ENCODE measurements at places on chromosomes 2 and 18. TPM values are rescaled to one million over a fixed set of nuclear protein-coding genes. Genes with fewer than 3 reads are reported as not detected.

TMEM198 gene
- total RNA-seq: under 0.01 TPM

RAB6C gene
- not detected for total RNA-seq

POTEJ gene
- not detected for total RNA-seq

WIPF1 gene
- 1.4 TPM for total RNA-seq

NGEF gene
- 0.96 TPM for total RNA-seq

POMC gene
- total RNA-seq: not detected

FABP1 gene
- not detected for total RNA-seq

SPEG gene
- total RNA-seq: 1.5 TPM

STAT4 gene
- total RNA-seq: 13.6 TPM

DCDC2C gene
- total RNA-seq: not detected

UGT1A8 gene
- under 0.01 TPM for total RNA-seq

GALNT14 gene
- 12.8 TPM for total RNA-seq

INHBB gene
- total RNA-seq: 0.21 TPM

COBLL1 gene
- 6.7 TPM for total RNA-seq

HNMT gene
- total RNA-seq: 3.4 TPM

DSG2 gene
- total RNA-seq: 136 TPM

ACVR1C gene
- total RNA-seq: 0.72 TPM

CSRNP3 gene
- 0.48 TPM for total RNA-seq

FRZB gene
- total RNA-seq: under 0.01 TPM

EIF5B gene
- 32.0 TPM for total RNA-seq

MSGN1 gene
- total RNA-seq: not detected

TUBB8B gene
- 0.24 TPM for total RNA-seq

CFC1 gene
- total RNA-seq: not detected

REG3G gene
- not detected for total RNA-seq

FAM117B gene
- 2.7 TPM for total RNA-seq

KLHL41 gene
- total RNA-seq: 0.24 TPM

HRH4 gene
- 0.64 TPM for total RNA-seq

HOXD9 gene
- not detected for total RNA-seq

RAMP1 gene
- 4.9 TPM for total RNA-seq

RMDN2 gene
- total RNA-seq: 4.9 TPM

ESPNL gene
- not detected for total RNA-seq

EPHA4 gene
- total RNA-seq: 5.8 TPM

ACTR1B gene
- total RNA-seq: 40.7 TPM

PRKAG3 gene
- not detected for total RNA-seq

CLEC4F gene
- total RNA-seq: not detected

VSNL1 gene
- total RNA-seq: 8.7 TPM

PSTPIP2 gene
- 14.5 TPM for total RNA-seq

UGT1A7 gene
- 1.4 TPM for total RNA-seq

IL36A gene
- total RNA-seq: 3.0 TPM

ITM2C gene
- 25.3 TPM for total RNA-seq

ECEL1 gene
- total RNA-seq: not detected

CFC1B gene
- not detected for total RNA-seq

AGXT gene
- not detected for total RNA-seq

PJVK gene
- total RNA-seq: not detected

CCL20 gene
- 158 TPM for total RNA-seq

Data from tracheal epithelial cell (primary cell).